ENCODE measurements at places on chromosomes 2 and 18.

DNA sequence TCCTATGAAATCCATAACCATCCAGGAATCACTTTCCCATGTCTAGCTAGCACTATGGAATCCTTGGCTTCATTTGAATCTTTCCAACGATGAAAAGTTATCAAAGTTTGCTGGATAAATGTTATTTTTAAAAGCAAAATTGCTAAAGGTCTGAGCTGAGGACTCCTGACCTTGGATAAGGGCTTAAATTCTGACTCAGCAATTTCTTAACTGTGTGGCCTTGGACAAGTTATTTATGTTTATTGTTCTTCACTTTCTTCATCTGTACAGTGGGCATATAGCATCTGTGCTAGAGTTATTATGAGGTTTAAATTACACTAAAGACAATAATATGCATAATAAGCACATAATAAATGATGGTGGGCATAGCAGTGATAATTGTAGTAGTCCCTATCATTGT lies 227.5 kb downstream of the KCNS3 start:
- no peak for DNase-seq

DNA sequence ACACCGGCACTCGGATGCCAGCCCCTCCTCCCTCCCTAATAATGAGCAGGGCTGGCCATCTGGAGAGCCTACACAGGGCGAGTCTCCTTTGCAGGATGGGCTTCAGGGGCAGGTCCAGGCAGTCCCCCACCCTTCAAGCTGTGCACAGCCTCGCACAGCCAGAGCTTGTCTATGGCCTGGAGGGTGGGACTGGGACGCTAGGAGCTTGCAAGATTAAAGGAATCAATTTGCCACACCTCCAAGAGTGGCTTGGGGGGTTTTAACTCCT lies 43.9 kb upstream of the OTOF start:
- no peak for DNase-seq

DNA sequence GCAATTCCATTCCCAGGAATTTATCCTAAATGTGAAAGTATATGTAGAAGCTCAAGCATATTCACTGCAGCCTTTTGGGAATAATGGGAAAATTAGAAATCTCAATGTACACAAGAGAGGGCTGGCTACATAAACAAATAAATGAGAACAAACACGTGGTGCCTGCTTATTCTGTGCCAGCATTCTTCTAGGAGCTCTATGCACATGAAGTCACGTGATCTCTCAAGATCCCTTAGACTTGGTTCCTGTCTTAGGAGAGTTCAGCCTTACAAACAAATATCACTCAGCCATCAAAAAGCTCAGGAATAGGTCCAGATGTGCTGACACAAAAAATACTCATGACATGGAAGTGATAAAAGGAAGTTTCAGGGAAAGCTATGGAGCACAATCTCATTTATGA lies 92.9 kb upstream of the SP3 start:
- no peak for DNase-seq

DNA sequence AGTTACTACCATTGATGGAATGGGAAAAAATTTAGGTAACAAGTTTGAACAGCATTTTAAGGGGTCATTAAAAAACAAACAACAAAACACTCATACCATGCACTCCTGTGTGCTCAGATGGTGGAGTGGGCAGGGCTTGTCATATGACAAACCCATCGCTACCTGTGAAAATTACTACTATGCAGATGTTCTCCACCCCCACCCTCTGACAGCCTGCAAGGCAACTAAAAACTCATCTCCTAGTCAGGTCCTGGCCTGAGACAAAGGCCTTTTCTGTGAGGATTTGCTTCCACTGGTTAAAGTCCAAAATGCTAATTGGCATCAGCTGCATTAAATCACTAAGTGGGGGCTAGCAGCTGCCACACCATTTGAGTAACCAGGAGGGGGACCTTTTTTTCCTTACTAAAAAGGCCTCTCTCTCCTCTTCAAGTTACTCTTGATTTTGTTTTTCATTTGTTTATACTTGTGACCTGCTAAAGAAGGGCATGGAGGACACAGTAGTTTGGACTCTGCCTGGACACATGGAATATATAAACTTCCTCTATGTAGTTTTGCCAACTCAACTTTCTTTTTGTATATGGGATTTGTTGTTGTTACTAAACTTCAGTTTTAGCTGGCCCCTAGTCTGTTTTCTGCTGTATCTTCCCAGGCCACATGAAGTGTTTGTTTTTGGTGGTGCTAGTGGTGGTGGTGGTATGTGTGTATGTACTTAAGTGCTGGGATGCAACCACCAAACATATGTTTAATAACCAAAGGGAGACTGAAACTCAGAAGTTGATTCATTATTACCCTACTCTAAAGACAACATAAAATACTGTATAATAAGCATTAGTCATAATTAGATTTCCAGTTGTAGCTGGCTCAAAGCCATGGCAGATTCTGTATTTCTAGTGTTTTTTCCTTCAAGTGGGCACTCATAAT lies 121.3 kb downstream of the MAP4K4 start:
- no peak for DNase-seq

GRCh38 chr2:53460347-53460746 lies 307.3 kb upstream of the CHAC2 start:
- DNase-seq: no peak

DNA sequence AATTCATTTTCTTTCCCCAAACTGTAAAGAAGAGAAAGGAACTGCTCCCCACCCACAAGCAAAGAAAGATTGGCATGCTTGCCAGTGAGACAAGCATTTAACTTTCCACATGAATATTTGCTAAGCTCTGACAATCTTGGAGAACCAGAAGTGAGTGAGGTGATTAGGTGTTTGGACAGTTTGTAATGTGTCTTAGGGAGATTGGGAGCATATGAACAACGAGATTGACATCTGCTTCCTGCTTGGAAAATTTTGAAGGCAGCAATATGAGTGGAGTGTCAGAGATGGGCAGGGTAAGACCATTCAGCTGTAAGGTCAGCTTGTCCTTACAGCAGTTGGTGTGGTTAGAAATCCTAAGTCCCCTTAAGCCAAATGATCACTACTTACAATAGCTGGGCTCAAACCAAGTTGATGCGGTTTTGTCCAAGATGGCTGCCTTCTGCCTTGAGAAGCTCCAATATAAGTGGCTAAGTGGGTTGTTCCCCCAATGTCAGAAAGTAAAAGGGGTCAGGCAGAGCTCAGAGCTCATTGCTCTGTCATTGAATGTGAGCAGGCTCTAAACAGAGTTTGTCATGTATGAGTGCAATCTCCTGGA lies 36.0 kb upstream of the GALNT5 start:
- no peak for DNase-seq

DNA sequence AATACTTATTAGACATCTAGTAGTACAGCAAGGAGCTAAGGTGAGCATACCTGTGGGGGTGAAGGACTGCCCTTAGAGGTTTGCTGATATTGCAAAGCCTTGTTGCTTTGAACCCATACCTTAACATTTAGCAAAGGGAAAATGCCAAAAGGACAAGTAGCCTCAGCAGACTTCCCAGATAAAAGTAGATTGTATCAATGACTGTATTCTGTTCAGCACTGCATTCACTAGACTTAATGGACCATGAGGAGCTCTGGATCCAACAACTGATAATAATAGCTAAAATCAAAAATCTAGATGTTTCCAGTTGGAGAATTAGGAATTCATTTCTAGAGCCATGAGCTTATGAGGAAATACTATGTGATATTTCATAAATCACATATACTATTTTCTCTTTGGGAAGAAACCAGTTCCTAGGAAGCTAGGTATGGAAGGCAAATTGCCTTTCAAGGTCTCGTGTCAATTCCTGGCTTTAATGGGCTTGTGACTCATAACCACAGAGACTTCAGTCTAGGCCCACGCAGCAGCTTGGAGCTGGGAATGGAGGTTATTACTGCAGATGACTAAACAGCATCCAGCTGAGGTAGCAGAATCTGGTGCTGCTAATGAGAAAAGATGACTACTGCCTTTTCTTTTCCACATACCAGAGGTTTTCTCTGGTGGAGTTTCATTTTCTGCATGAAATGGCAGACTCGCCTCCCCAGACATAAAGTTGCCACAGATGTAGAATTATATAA lies 191.2 kb upstream of the NABP1 start:
- peak; percentile 5 for DNase-seq

- DNase-seq: no peak
These were observed 66.1 kb downstream of the ACVR1 start for GRCh38 chr2:157810037-157810436.

GRCh38 chr2:226788064-226788463 lies 11.6 kb downstream of the IRS1 start:
- DNase-seq: no peak

GRCh38 chr2:189534854-189535832 lies 45.4 kb downstream of the SLC40A1 start:
- no peak for DNase-seq

DNA sequence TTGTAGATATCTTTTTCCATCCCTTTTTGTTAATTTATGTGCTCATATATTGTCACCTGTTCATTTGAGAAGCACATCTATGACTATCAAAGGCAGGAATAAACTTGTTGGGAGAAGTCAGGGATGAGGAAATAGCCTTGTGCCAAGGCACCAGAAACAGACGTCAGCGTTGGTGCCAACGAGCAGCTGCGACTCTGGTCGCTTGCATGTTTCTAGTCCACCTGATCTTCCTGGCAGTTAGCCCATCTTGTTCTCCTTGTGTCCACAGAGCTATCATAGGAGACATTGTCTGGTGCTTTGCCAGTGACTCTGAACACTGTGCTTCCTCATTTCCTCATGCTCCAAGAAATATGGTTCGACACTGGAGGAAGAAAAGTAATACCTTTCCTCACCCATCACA lies 374.4 kb downstream of the PTPRM start:
- DNase-seq: no peak

DNA sequence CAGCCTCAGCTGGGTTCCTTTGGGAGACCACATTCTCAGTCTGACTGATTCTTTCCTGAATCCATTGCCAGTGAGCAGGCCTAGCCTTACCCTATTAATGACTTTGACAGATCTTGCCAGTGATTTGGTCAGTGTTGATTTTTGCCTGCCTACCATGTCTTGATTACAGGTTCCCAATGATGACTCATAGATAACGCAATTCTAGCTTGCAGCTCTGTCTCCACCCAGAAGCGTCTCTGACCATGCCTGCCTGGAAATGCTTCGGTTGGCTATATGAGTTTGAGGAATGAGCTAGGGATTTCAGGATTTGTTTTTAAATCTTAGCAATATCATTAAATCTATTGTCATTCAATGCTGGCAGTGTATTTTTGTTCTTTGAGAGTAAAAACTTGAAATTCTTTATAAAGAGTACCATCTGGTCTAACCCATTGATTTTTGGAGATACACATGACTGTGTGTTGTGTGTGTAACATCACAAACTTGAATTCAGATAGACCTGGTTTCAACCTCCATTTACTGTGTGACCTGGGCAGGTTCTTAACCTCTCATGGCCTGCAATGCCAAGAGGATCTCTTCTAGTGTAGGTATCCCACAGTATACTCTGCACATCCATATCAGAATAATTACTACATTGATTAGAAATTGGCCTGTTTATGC lies 57.0 kb downstream of the CCDC150 start:
- DNase-seq: no peak

- no peak for DNase-seq
These were observed 43.2 kb downstream of the SDC1 start for GRCh38 chr2:20181761-20182160.

DNA sequence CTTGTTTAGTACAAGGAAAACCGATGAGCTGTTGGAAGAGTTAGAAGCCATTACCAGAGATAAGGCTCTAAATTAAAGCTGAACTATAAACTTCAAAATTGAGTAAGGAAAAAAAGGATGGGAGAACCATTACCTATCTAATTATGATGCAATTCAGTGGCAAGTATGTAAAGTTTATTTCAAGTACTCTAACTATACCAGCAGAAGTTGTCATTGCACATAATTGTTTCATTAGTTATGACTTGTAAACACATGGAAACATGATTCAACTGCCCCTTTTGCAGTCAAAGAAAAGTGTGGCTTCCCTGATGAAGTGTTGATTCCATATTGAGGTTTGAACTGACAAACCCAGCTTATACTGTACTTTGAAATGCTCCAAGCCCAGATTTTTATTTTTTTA lies 324.1 kb upstream of the KCNJ3 start:
- no peak for DNase-seq

DNA sequence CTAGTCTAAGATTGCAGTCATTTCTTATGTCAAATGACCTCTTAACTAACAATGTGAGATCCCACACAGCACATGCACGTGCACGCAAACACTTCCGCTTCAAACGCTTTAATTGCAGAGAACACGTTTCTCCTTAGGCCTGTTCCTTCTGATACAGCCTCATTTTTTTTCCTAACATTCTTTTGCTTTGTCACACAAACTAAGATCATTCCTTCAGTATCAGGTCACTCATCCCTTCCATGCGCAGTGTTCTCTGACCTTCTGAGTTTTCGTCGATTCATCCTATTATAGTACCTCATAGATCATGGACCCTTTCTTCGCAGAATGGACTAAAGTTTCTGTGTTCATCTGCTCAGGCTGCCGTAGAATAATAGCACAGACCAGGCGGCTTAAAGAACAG lies 327.1 kb upstream of the CDH19 start:
- no peak for DNase-seq

GRCh38 chr2:20723543-20723942 lies 56.6 kb downstream of the GDF7 start:
- no peak for DNase-seq

- DNase-seq: no peak
These were observed 146.3 kb upstream of the CTAGE1 start for GRCh38 chr18:22564036-22564435.

- DNase-seq: no peak
These were observed 8.1 kb upstream of the ARHGAP15 start for GRCh38 chr2:143121079-143121478.

- DNase-seq: no peak
These were observed 117.3 kb upstream of the VWC2L start for GRCh38 chr2:214293593-214293992.

GRCh38 chr2:143085125-143085784 lies 44.0 kb upstream of the ARHGAP15 start:
- DNase-seq: no peak

DNA sequence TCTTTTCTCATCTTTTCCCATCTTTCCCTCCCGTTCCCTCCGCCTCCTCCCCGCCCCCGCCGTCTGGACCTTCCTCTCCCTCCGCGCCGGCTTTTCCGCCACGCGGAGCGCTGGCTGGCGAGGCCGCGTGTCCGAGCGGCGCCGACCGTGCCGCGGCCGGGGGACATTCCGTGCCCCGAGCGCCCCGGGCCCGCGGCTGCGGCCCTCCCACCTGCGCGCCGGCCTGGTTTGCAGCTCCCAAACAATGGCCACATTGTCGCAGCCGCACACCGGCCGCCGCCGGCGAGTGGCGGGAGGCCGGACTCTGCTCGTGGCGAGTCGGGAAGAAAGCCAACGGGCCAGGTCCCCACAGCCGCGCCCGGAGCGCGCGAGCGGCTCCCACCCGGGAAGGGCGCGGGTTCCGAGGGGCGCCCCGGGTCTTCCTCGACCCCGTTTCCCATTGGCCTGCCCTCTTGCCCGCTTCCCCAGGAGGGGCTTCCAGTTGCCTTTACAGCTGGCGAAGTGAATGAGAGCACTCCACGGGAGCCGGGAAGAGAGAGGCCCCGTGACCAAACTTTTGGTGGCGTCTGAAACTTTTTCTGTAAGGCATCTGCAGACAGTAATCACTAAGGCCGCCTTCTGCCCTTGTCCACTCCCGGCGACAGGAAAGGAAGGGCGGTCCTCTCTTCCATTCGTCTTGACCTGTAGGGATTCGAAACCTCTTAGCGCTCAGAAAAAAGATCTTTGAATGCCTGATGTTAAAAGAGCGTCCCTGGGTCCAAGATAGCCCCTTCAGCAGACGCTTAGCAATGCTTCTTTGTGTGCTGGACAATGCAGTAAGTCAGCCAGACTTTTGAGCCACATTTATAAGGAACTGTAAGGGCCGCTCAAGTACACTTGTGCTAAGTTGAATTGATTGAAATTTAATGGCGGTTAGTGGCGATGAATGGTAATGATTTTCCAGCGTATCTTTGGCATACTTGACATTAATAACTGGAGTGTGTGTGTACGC lies 6.2 kb downstream of the GLI2 start:
- DNase-seq: no peak

GRCh38 chr2:228615496-228615895 lies 434.0 kb upstream of the SPHKAP start:
- no peak for DNase-seq
